ENCODE measurements at places on chromosomes 1 and 21. TPM values are rescaled to one million over a fixed set of nuclear protein-coding genes. Genes with fewer than 3 reads are reported as not detected.

DNA sequence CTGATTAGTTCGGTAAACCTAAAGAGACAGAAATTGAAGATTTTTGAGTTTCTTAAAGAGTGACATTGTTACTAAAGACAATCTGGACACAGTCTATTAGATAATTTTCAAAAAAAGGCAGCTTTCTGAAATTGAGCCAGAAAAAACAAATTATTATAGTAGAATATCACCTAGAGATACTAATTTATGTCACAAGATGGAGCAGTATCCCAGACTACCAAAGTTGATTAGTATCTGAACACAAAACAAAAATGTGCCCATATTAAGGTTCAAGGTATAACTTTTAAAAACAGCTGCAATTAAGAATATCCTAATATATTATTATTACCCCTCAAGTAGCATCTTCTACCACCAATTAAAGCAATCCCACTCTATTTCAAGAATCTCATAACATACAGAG is 40.5 kb upstream of the SYT2 start:
- DNase-seq, result no peak
- no peaks in the 10 kb centered on the region for H3K4me1 ChIP-seq
- no peak overlapping the region for H3K4me3 ChIP-seq
- peaks cover 91% of the 10 kb centered on the region for H3K36me3 ChIP-seq
- no peaks in the 10 kb centered on the region for H3K27me3 ChIP-seq

VTCN1 gene
- not detected for total RNA-seq

GRCh38 chr1:154784924-154785531 is 85.1 kb downstream of the KCNN3 start:
- H3K4me3 ChIP-seq, result no peak overlapping the region
- no peaks in the 10 kb centered on the region for H3K36me3 ChIP-seq
- H3K27ac ChIP-seq, result no peak overlapping the region
- H3K27me3 ChIP-seq, result peaks cover 68% of the 10 kb centered on the region

VWA5B1 gene
- not detected for total RNA-seq

KRTAP21-2 gene
- not detected for total RNA-seq

S100A9 gene
- 0.80 TPM for total RNA-seq

GRCh38 chr1:101120868-101121267 is 95.3 kb upstream of the DPH5 start:
- no peaks in the 10 kb centered on the region for H3K4me1 ChIP-seq
- no peak overlapping the region for H3K4me3 ChIP-seq
- H3K27ac ChIP-seq, result no peak overlapping the region
- H3K36me3 ChIP-seq, result no peaks in the 10 kb centered on the region

DNA sequence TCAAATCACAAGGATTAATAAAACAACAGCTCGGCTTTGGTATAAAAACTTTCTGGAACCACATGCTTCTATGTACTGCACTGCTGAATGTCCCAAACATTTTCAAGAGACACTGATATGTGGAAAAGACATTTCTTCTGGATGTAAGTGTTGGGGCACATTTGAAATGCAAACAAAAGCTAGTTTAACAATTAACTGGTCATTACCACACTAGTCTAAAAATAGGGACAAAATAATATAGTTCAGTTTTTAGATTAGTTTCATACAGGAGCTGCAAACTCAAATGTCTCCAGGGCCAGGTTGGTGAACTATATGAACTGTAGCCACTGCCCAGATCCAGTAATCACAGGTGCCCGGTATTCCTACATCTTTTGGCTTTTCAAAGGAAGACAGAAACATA is 3.2 kb downstream of the IL23R start:
- no peaks in the 10 kb centered on the region for H3K36me3 ChIP-seq
- no peak overlapping the region for H3K4me3 ChIP-seq
- H3K27ac ChIP-seq, result no peak overlapping the region
- no peaks in the 10 kb centered on the region for H3K4me1 ChIP-seq

- H3K4me1 ChIP-seq, result peaks cover 27% of the 10 kb centered on the region
- H3K27me3 ChIP-seq, result peaks cover 10% of the 10 kb centered on the region
- H3K36me3 ChIP-seq, result peaks cover 9% of the 10 kb centered on the region
- H3K4me3 ChIP-seq, result no peak overlapping the region
- DNase-seq, result no peak
Measured at GRCh38 chr1:110062612-110063011, 7.9 kb downstream of the ALX3 start.

DNA sequence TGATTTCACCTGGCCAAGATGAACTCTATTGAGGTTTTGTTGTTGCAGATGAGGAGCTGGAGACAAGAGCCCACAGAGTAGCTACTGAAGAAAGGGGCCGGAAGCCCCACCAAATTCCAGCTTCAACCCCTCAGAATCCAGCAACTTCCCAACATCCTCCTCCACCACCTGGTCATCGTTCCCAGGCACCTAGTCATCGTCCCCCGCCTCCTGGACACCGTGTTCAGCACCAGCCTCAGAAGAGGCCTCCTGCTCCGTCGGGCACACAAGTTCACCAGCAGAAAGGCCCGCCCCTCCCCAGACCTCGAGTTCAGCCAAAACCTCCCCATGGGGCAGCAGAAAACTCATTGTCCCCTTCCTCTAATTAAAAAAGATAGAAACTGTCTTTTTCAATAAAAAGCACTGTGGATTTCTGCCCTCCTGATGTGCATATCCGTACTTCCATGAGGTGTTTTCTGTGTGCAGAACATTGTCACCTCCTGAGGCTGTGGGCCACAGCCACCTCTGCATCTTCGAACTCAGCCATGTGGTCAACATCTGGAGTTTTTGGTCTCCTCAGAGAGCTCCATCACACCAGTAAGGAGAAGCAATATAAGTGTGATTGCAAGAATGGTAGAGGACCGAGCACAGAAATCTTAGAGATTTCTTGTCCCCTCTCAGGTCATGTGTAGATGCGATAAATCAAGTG is 14.3 kb downstream of the CD2 start:
- H3K27me3 ChIP-seq, result no peaks in the 10 kb centered on the region
- no peak for DNase-seq
- no peaks in the 10 kb centered on the region for H3K36me3 ChIP-seq
- H3K27ac ChIP-seq, result no peak overlapping the region

GRCh38 chr1:160981584-160982411 is 27.2 kb upstream of the ITLN2 start:
- no peak overlapping the region for H3K4me3 ChIP-seq
- no peak for DNase-seq
- H3K4me1 ChIP-seq, result peaks cover 6% of the 10 kb centered on the region
- no peaks in the 10 kb centered on the region for H3K36me3 ChIP-seq

TMEM54 gene
- total RNA-seq, result 13.1 TPM

- peaks cover 66% of the 10 kb centered on the region for H3K27me3 ChIP-seq
- no peak overlapping the region for H3K27ac ChIP-seq
- peaks cover 10% of the 10 kb centered on the region for H3K4me1 ChIP-seq
- DNase-seq, result peak; percentile 60
Measured at GRCh38 chr1:5830771-5831599, 161.2 kb downstream of the NPHP4 start.

GRCh38 chr1:248856176-248856575 is 2.7 kb downstream of the ZNF692 start:
- no peak overlapping the region for H3K4me3 ChIP-seq
- peaks cover 38% of the 10 kb centered on the region for H3K4me1 ChIP-seq
- no peaks in the 10 kb centered on the region for H3K27me3 ChIP-seq
- no peak overlapping the region for H3K27ac ChIP-seq
- no peak for DNase-seq

DNA sequence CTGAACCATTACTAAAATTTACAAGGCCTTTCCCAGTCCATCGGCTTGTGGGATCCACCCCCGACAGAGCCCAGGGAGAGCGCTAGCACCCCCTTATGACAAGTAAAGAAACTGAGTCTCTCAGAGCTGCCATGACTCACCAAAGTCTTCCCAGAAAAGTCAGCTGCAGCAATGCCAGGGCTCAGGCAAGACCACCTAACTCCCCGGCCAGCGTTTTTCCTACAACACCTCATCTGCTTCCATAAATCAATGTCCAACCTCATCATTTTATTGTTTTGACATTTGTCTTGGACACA is 15.0 kb downstream of the DHCR24 start:
- H3K36me3 ChIP-seq, result peaks cover 93% of the 10 kb centered on the region
- H3K27me3 ChIP-seq, result no peaks in the 10 kb centered on the region
- H3K4me3 ChIP-seq, result no peak overlapping the region
- DNase-seq, result no peak
- H3K27ac ChIP-seq, result no peak overlapping the region

DPH2 gene
- 94.1 TPM for total RNA-seq

DNA sequence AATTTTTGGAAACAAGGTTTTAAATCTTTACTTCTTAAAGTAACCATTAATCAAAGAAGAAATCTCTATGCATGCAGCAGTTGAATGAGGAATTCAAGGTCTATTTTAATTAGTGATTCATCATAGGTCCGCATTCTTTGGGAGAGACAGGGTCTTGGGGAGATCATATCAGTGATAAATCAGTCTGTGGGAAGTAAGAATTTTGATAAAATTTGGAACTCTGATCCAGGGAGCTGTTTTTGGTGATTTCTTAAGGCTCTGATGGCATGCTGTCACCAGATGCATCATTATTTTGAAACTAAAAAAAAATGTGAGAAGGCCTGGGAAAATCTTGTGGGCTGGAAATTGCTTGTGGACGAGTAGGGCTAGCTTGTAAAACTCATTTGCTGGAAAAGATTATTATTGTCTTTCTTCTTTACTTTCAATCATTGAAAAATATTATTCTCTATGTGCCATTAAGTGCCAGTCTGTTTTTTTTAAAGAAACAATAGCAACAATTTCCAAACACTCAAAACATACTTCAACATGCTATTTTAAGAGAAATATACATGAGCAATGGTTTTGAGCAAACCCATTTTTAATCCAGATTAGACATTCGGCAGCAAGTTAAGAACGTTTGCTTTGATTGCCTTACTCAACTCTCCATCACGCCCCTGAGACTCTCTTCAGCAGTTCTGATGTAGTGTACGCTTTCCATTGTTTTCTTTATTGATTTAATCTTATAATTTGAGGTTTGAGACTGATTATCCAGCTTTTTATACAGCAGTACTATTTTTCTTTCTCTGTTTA is 62.6 kb downstream of the ZBTB18 start:
- H3K4me3 ChIP-seq, result no peak overlapping the region
- H3K36me3 ChIP-seq, result no peaks in the 10 kb centered on the region
- no peaks in the 10 kb centered on the region for H3K4me1 ChIP-seq
- peaks cover 12% of the 10 kb centered on the region for H3K27me3 ChIP-seq
- H3K27ac ChIP-seq, result no peak overlapping the region

SLC30A2 gene
- total RNA-seq, result 0.11 TPM

DNA sequence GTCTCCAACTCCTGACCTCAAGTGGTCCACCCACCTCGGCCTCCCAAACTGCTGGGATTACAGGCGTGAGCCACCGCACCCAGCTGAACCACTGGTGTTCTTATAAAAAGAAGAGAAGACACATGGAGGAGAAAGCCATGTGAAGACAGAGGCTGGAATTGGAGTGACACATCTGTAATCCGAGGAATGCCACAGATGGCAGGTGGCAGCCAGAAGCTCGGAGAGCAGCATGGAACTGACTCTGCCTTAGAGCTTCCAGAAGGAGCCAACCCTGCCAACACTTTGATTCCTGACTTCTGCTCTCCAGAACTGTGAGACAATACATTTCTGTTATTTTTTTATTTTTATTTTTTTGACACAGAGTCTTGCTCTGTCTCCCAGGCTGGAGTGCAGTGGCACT is 59.0 kb upstream of the ATP2B4 start:
- no peak overlapping the region for H3K4me3 ChIP-seq
- DNase-seq, result no peak
- peaks cover 48% of the 10 kb centered on the region for H3K27me3 ChIP-seq
- no peaks in the 10 kb centered on the region for H3K36me3 ChIP-seq
- H3K4me1 ChIP-seq, result peaks cover 4% of the 10 kb centered on the region

IL19 gene
- not detected for total RNA-seq

- no peaks in the 10 kb centered on the region for H3K36me3 ChIP-seq
- no peak overlapping the region for H3K4me3 ChIP-seq
- no peak for DNase-seq
- H3K4me1 ChIP-seq, result peaks cover 6% of the 10 kb centered on the region
Measured at GRCh38 chr1:48470481-48470855, 1.5 kb downstream of the SPATA6 start.

GRCh38 chr1:230195199-230195598 is 128.2 kb downstream of the GALNT2 start:
- H3K4me1 ChIP-seq, result peaks cover 16% of the 10 kb centered on the region
- peaks cover 21% of the 10 kb centered on the region for H3K36me3 ChIP-seq
- H3K4me3 ChIP-seq, result no peak overlapping the region
- H3K27ac ChIP-seq, result no peak overlapping the region

- peaks cover 74% of the 10 kb centered on the region for H3K36me3 ChIP-seq
- no peaks in the 10 kb centered on the region for H3K4me1 ChIP-seq
- H3K27ac ChIP-seq, result no peak overlapping the region
- H3K27me3 ChIP-seq, result no peaks in the 10 kb centered on the region
- no peak overlapping the region for H3K4me3 ChIP-seq
- DNase-seq, result no peak
Measured at GRCh38 chr1:42183210-42183956, 18.8 kb upstream of the GUCA2A start.

DNA sequence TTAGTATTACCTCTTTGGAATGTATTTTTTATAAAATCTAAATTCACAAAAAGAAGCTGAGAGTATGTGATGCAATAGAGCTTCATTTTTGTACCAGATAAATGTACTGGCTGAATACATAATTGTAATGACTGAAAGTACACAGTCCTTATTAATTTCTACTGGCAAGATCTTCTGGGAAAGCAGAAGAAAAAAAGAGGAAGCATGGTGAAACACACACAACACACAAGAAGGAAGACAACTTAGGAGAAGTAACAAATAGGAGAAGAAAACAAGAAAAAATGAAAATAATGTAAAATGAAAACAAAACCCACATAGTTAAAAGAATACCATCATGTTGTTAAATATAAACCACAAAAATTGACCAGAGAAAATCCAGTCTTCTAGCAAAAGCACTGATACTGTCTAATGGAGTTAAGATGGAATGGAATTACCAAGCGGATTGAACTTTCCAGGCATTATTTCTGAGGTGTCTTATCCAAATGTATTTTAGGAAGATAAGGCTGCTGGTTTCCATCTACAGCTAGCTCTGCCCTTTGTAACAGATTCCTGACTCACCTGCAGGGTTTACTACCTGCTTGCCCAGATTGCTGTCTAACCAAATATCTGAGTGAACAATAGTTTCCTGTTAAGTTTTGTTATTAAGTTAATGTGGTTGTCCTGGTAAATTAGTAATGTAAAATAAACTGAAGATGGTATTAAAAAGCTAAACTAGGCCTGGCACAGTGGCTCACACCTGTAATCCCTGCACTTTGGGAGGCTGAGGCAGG is 4.5 kb upstream of the COP1 start:
- no peaks in the 10 kb centered on the region for H3K4me1 ChIP-seq
- no peaks in the 10 kb centered on the region for H3K36me3 ChIP-seq
- H3K27ac ChIP-seq, result no peak overlapping the region
- DNase-seq, result no peak
- no peak overlapping the region for H3K4me3 ChIP-seq

DNA sequence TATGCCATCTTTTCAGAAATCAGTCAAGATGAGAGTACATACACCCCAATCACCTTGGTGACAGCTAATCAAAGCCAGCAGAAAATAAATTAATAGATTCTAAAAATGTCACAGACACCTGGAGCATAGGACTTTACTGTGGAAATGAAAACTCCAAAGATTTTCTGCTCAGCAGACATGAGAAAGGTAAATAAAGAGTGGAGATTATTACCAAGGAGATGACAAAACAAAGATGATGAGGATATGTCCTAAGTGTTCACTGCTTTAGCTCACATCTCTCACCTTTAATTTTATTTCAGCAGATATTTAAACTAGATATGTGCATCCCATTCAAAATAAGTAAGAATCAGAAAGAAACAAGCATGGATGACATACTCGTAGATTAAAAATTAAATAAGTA is 14.8 kb upstream of the KCNT2 start:
- no peaks in the 10 kb centered on the region for H3K27me3 ChIP-seq
- H3K27ac ChIP-seq, result no peak overlapping the region
- no peak overlapping the region for H3K4me3 ChIP-seq
- H3K36me3 ChIP-seq, result no peaks in the 10 kb centered on the region
- DNase-seq, result no peak
- no peaks in the 10 kb centered on the region for H3K4me1 ChIP-seq

FCN3 gene
- total RNA-seq, result 0.49 TPM
